ENCODE measurements at places on chromosomes 3 and 15.

GRCh38 chr15:43168192-43169107 is 16.8 kb upstream of the CCNDBP1 start:
- peak; percentile 11 for DNase-seq

- DNase-seq, result no peak
Observed at GRCh38 chr15:97482521-97482920, 478.0 kb upstream of the ARRDC4 start.

- no peak for DNase-seq
Observed at GRCh38 chr3:111768571-111769100, 90.4 kb upstream of the PHLDB2 start.

GRCh38 chr15:47689660-47690059 is 27.6 kb upstream of the SEMA6D start:
- DNase-seq, result no peak

DNA sequence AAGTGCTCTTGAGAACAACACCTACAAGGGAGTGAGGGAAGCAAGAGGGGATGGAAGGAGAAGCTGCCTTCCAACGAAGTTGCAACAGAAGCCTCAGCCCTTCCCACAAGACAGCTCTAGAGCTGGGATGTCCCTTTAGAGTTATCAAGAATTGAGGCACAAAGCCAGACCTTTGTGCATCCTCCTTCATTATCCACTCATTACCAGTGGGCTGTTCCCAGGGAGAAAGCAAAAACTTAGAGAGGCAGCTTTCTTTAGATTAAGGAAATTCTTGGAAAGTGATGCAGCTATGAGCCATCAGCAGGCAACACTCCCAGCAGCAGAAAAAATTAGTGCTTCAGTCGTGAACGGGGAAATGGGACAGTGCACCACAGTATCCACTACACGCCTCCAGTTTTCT is 10.6 kb upstream of the CD96 start:
- no peak for DNase-seq
